ENCODE measurements at places on chromosomes 5 and 9.

GRCh38 chr5:109191153-109191558 lies 218.6 kb downstream of the PJA2 start:
- no peaks in the 10 kb centered on the region for H3K36me3 ChIP-seq
- H3K4me3 ChIP-seq, result no peak overlapping the region
- H3K27me3 ChIP-seq, result no peaks in the 10 kb centered on the region
- H3K4me1 ChIP-seq, result no peaks in the 10 kb centered on the region

GRCh38 chr5:116814626-116815385 lies 240.2 kb upstream of the SEMA6A start:
- no peak for DNase-seq
- no peaks in the 10 kb centered on the region for H3K27me3 ChIP-seq
- no peaks in the 10 kb centered on the region for H3K4me1 ChIP-seq
- no peak overlapping the region for H3K27ac ChIP-seq
- H3K4me3 ChIP-seq, result no peak overlapping the region

GRCh38 chr5:135593886-135594285 lies 15.1 kb upstream of the CXCL14 start:
- no peak for DNase-seq
- H3K4me1 ChIP-seq, result no peaks in the 10 kb centered on the region
- no peaks in the 10 kb centered on the region for H3K36me3 ChIP-seq
- no peak overlapping the region for H3K27ac ChIP-seq
- H3K27me3 ChIP-seq, result no peaks in the 10 kb centered on the region

DNA sequence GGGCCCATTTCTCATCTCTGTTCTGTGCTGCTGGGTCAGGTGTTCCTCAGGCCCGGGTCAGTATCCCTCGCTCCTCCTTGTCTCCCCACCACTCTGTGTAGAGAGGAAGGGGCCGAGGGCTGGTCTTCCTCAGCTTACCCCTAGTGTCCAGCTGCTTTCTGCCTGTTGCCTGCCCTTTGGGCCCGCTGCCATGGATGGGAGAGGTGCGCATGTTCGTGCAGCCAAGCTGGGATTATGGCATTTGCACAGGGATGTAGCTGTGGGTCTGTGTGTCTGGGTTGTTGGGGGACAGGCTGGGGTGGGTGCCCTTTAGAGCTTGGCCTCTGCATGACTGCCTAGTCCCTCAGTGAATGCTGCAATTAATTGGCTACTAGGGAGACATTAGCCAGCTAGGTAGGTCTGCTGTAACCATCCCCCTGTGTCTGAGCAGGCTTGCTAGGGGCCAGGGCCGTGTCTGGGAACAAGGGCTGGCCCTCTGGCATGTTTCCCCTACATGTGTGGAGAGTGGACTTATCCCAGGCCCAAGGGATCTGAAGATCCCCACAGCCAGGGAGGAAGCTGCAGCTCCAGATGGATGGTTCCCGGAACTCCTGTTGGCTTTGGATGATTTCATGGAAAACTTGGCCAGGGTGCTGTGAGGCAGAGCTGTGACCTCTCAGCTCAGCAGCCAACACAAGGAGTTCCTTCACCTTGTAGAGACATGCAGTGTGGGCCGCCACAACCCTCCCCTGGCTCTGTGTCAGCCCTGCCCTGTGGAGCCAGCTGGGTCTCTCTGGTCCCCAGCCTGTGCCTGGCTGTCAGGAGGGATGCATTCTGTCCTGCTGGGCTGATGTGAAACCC lies 161.9 kb downstream of the MACROH2A1 start:
- no peaks in the 10 kb centered on the region for H3K27me3 ChIP-seq
- no peaks in the 10 kb centered on the region for H3K4me1 ChIP-seq
- H3K36me3 ChIP-seq, result no peaks in the 10 kb centered on the region
- DNase-seq, result no peak
- H3K4me3 ChIP-seq, result no peak overlapping the region
